ENCODE measurements at places on chromosomes 11 and 22.

DNA sequence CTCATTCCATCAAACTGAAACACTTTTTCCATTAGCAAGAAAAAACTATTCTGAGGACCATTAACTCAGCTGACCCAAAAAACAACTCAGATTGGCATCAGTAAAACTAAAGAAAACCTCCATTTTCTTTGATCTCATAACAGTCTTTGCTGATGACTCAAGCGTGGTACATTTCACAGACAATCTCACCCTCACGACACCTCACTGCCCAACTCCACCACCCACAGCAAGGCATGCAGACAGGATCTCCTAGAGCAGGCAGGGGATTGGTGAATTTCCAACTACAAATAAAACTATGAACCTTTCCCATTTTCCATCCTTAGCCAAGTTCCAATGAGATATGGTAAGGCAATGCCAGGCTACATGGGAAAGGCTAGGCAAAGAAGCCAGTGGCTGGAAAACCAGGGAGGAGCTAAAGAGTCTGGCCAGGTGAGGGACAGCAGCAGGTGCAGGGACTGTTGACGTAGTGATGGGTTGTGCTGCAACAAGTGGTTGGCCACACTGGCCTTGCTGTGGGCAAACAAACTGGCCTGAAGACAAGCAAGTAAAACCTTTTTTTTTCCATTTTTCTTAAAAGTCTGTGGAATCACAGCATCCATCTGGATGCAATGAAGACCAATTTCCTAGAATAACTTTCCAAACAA lies 97.2 kb downstream of the SERGEF start:
- DNase-seq: no peak

GRCh38 chr11:16606784-16607674 lies 131.4 kb upstream of the C11orf58 start:
- DNase-seq: peak; percentile 55

GRCh38 chr11:96794152-96794551 lies 404.3 kb downstream of the JRKL start:
- DNase-seq: no peak

GRCh38 chr11:44575288-44575672 lies 9.8 kb downstream of the CD82 start:
- DNase-seq: peak; percentile 59

DNA sequence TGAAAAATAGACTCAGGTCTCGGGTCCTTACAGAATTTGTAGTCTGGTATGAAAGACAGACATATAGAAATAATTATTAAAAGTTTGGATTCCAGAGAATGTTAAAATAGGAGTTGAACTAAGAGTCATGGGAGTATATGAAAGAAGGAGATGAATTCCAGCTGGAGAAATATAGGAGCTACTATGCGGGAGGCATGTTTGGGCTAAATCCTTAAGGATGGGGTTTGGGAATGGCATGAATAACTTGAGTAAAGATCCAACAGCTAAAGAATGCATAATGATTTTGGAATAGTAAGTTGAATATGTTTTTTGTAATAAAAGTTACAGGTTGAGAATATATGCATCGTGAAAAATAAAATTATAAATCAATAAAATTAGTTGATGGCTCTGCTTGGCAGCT lies 129.4 kb upstream of the SLC5A12 start:
- DNase-seq: peak; percentile 86

DNA sequence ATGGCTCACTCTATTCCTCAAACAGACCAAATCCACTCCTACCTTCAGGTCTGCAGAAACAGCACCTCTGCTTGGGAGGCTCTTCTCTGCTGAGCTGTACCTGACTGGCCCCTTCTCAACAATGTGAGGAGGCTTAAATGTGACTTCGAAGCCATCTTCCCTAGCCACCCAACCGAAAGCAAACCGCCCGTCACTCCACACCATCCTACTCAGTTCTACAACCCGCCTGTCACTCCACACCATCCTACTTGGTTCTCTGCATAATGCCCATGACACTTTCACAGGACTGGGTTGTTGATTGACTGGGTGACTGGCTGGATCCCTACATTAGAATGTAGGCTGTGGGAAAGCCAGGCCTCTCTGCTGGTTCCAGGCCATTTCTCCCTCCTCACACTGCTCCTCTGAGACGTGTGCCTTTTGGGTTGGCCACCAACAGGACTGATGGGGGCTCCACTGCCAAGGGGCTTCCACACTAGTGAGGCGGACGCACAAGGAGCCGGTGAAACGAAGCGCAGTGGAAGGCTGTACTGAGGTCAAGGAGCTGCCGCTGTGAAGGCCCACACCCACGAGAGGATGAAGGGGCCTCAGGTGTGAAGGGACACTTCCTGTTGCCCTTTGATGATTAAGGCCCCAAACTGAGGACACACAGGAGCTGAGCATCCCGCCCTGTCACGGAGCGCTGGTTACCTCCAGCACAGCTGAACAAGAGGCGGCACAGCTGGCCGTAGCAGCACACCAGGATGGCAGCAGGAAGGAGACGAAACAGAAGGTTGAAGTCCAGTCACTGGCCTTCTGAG lies 47.5 kb upstream of the SPATA19 start:
- no peak for DNase-seq

GRCh38 chr11:60672255-60672654 lies 27.2 kb upstream of the MS4A8 start:
- no peak for DNase-seq

DNA sequence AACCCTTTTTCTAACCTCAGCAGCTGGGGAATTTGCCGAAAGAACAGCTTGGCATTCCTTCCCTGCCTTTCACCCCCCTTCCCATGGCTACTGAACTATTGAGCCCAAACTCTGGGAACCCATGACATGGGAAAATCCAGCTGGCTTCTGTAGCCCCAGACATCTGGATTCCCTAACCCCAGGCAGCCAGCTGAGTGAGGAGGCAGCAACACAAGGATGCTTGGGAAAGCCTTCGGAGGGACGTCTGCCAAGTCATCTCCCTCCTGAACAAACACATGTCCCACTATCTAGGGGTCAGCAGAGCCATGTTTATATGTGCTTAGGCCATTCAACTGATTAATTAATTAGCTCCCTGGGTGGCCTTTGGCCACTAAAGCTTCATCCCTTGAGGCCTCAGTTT lies 21.6 kb downstream of the LRRC55 start:
- peak; percentile 39 for DNase-seq

- no peak for DNase-seq
Observed at GRCh38 chr11:120211522-120212258, 858 bp downstream of the OAF start.

DNA sequence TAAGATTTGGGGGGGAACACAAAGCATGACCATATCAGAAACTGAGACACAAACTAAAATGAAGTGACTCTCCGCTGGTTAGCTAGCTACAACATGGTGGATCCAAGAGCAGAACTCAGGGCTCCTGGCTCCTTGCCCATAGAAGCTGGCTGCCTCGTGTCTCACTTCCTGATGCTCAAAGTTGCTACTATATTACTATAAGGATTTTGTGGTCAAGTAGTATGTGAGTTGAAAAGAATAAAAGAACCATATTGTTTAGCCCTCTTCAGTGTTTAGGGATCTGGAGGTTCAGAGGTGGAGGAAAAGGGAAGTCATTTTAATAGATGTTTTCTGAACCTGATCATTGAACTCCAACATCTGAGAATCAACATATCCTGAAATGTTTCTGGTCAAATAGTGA lies 16.9 kb upstream of the SIK2 start:
- DNase-seq: peak; percentile 87

- DNase-seq: no peak
Observed at GRCh38 chr22:40982482-40983385, 31.6 kb downstream of the RBX1 start.

DNA sequence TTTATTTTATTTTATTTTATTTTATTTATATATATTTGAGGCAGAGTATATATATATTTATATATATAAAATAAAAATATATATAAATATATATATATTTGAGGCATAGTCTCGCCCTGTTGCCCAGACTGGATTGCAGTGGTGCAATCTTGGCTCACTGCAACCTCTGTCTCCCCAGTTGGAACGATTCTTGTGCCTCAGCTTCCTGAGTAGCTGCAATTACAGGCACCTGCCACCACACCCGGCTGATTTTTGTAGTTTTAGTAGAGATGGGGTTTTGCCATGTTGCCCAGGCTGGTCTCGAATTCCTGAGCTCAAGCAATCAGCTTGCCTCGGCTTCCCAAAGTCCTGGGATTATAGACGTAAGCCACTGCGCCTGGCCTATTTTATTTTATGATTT lies 31.4 kb downstream of the ACO2 start:
- DNase-seq: no peak

- DNase-seq: no peak
Observed at GRCh38 chr22:34623580-34623979, 442.4 kb upstream of the ISX start.

GRCh38 chr22:36301384-36301828 lies 48.5 kb downstream of the APOL1 start:
- peak; percentile 50 for DNase-seq

- DNase-seq: no peak
Observed at GRCh38 chr11:90803366-90803765, 580.5 kb upstream of the CHORDC1 start.

- DNase-seq: peak; percentile 20
Observed at GRCh38 chr11:122917311-122917710, 34.8 kb downstream of the JHY start.

DNA sequence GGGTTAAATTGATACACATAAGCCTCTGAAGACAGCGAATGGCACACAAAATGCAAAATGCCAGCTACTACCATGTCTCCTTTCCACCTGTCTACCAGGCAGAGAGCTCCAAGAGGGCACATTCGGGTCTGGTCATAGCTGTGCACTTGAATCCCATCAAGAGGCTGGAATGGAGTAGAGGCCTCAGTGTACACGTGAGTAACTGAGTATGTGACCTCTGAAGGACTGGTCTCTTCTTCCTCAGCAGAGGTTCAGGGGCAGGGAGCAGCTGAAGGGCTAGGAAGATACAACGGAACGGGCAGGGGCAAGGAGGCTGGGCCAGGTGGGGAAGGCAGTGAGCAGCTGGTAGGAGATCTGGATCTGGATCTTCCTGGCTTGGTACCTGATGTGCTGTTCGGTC lies 56.3 kb upstream of the PHOX2A start:
- DNase-seq: no peak

DNA sequence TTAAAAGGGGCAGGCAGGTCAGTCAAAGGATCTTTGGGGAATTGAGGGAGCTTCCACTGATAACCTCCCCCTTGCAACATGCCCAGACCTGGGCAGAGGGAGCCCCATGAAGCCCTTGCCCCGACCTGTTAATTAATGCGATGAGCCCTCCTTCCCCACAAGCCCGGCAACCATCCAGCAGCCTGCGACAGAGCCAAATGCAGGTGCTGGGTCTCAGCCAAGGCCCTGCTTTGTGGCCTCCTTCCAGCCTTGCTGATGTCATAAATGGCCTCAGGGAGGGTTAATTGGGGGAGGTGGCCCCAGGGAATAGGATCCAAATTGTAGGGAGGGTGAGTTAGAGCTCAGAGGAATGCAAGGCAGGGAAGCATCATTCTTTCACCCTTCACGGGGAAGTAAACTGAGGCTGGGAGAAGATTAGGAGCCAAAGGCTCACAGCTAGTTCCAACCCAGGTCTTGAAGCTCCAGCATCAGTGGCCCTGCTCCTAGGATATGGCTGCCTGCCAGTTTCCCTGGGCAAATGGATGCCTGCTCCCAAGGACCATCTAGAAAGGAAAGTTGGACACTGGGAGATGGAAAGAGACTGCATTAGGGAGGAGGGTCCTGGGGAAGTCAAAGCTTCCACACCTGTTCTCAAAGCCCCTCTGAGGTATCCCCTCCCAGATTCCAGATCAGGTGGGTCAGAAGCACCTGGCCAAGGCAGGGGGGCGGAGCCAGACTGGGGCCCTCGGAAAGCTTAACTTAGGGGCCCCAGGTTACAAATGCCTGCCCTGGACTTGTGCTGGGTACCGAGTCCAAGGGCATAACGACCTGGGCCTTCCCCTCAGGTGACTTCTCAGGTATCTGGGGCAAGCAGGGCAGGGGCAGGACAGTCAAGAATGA lies 34.1 kb downstream of the LMO1 start:
- DNase-seq: no peak

- peak; percentile 86 for DNase-seq
Observed at GRCh38 chr11:61954851-61955421, 4.8 kb downstream of the BEST1 start.

DNA sequence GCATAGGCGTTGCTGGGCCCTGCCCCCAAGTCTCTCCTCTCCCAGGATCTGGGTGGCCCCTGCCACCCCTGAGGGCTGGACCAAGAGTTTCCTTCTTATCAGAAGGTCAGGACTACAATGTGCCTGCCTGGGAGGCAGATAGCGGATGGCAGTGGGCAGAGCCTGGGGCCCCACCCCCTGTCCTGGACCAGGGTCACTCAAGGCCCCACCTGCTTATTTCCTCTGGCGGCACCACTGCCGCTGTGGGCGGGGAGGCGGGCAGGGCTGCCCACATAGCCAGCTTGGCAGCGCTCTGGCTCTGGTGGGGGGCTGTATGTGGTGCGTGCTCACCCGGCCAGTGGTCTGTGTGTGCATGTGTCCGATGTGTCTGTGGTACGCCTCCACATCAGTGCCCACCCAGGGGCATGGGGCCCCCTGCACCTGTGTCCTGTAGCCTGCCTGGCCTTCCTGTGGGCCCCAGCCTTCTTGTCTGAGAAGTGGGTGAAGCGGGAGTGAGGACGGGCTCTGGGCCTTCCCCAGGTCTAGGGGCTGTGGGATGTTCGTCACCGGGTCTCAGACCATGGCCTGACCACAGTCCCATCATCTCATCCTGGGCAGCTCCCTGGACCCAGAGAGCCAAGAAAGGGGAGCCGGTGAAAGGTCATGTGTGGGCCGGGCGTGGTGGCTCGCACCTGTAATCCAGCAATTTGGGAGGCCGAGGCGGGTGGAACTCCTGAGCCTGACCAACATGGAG lies 3.0 kb downstream of the GAS2L1 start:
- DNase-seq: no peak

GRCh38 chr11:10394229-10395101 lies 60.6 kb upstream of the AMPD3 start:
- DNase-seq: peak; percentile 45

DNA sequence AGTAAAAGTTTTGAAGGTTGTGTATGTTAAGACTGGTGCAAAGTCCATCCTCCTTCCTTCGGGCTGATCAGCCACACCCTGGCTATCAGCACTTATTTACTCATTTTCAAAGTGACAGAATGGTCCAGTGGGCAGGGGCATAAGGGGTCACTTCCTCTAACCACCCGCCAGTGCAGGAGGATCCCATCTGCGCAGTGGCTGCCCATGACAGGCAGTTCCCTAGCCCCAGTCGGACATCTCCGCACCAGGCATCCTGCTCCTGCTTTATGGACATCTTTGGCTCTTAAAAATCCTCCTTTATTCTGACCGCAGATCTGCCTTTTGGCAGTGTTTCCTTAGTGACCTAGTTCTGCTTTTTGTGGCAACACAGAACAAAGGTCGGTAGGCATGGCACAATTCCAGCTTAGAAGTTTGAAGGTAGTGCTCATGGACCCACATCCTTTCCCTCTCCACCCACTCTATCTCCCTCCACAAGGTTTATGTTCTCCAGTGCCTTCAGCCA lies 55.9 kb downstream of the BMAL1 start:
- DNase-seq: no peak

- peak; percentile 72 for DNase-seq
Observed at GRCh38 chr11:107705027-107705426, 6.8 kb downstream of the SLN start.

GRCh38 chr11:47020793-47021526 lies 84.4 kb downstream of the CSTPP1 start:
- no peak for DNase-seq
